ENCODE measurements at places on chromosomes 16 and 17.
A peak's percentile ranks its signal among the peaks of the same experiment; 100 is the strongest.

- DNase-seq, result peak; percentile 56
Observed at GRCh38 chr17:57541472-57542394, 203.4 kb downstream of the CCDC182 start.

DNA sequence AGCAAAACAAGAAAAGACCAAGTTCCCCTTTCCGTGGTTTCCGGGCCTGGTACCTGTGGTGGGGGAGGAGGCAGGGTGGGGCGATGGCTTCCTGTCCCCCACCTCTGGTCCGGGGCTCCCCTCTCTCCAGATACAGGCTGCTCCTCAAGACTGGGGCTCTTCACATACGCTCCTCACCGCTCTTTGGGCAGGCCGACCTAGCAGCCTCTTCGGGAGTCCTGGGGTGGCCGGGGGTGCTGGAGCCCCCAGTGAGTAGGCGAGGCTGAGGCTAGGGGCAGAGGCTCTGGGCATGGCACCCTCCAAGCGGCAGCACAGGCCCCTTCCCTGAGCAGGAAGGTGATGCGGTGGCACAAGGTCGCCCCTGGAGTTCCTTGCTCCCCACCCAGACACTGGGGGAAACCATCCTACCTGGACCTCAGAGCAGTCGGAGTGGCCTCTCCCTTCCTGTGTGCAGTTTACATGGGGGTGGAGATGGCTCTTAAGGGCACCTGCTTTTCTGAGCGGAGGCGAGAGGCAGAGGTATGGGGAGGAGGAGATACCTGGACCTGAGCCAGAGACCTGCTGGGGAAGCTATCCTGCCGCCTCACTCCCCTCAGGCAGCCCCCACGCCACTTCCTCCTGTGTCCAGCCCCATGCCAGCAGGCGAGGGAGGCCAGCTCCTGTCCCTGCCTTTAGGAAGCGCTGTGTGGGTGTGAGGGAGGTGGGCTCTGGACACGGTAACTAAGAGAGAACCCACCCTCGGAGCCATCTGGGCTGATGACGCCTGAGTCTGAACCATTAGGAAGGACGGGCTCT lies 891 bp downstream of the CORO1A start:
- no peak for DNase-seq

DNA sequence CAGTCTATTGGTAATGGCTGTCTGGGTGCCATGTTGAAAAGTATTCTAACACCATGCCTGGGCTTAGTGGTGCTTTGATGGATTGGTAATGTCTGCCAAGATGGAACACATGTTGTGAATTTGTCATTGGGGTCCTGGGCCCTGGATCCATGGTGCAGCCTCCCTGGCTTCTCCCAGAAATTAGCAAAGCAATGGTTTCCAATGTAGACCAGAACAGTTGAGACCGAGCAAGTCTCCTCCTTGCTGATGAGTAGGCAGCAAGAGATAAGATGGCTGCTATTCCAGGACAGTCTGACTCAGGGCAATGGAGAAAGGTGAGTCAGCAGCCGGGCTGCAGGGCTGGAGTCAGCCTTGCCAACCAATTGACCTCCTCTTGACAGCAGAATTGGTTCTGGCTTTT lies 30.8 kb downstream of the GPR139 start:
- DNase-seq, result peak; percentile 1

GRCh38 chr16:51034481-51035109 lies 116.5 kb downstream of the SALL1 start:
- DNase-seq, result no peak

- DNase-seq, result no peak
Observed at GRCh38 chr16:86145669-86146068, 246.7 kb downstream of the IRF8 start.

- DNase-seq, result no peak
Observed at GRCh38 chr16:4505356-4506147, 29.4 kb downstream of the HMOX2 start.

GRCh38 chr16:70701036-70701435 lies 15.2 kb upstream of the MTSS2 start:
- no peak for DNase-seq

DNA sequence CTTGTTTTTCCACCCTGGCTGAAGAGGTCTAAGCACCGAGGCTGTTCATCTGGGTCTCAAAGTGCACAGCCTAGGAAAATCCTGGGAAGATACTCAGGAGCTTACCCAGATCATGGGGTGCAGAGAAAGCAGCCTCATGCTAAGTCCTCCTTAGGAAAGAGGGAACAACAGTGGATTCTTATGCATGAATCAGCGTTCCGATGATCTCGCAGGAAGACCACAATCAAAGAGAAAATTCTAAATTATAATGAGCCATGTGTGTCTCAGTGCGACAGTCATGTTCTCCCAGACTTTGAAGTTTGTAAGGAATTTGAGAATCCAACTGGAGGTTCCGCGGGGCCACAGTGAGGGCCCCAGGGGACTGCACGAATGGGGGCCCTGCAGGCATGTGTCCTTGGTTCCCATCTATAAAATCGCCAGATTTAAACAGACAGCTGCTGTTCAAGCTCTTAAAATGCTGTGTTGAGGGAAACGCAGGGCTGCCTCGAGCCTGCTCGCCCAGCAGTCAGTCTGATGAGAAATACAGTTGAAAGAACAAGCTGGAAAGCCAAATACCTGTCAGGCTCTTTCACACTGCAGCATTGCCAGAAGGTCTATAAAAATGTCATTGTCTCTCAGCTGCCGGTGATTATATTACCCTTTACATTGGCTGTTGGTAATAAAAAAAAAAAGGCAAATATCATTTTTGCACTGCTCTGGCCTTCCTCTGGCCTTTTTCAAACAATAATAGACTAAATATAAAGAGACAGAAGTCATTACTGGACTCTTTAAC lies 152.1 kb downstream of the PMP22 start:
- DNase-seq, result peak; percentile 32

GRCh38 chr16:83143788-83144187 lies 517.0 kb downstream of the CDH13 start:
- DNase-seq, result peak; percentile 5

DNA sequence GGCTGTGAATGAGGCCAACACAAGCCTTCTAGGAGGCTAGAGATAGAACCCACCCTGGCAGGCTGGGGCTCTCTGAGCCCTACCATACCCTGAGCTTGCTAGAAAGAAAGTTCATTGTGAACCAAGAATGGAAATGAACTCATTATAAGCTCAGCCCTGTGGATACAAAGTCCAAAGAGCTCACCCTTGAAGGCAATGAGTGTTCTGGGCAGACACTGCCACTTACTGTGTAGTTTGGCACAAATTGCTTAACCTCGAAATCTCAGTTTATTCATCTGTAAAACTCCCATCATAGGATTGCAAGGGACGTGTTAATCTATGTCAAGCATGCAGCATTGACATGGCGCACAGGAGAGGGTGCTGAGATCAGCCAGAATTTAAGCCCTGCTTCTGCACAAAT lies 5.5 kb downstream of the KDM8 start:
- DNase-seq, result no peak

GRCh38 chr17:16463358-16464302 lies 28.4 kb downstream of the LRRC75A start:
- peak; percentile 76 for DNase-seq

DNA sequence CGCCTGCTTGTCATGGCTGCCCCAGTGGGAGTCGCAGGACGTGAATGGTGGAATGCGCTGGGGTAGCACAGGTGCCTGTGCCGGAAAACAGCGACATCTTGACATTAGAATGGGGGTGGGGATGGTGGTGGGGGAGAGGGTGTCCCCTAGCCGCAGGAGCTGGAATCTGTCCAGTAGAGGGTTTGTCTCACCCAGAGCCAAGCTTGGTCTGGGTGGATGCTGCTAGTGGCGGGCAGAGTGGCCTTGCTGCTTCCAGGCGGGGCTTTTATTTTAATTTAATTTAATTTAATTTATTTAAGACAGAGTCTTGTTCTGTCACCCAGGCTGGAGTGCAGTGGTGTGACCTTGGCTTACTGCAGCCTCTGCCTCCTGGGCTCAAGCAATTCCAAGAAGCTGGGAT lies 7.7 kb downstream of the BAIAP2 start:
- DNase-seq, result no peak

GRCh38 chr16:88047462-88047861 lies 96.2 kb downstream of the BANP start:
- DNase-seq, result no peak

DNA sequence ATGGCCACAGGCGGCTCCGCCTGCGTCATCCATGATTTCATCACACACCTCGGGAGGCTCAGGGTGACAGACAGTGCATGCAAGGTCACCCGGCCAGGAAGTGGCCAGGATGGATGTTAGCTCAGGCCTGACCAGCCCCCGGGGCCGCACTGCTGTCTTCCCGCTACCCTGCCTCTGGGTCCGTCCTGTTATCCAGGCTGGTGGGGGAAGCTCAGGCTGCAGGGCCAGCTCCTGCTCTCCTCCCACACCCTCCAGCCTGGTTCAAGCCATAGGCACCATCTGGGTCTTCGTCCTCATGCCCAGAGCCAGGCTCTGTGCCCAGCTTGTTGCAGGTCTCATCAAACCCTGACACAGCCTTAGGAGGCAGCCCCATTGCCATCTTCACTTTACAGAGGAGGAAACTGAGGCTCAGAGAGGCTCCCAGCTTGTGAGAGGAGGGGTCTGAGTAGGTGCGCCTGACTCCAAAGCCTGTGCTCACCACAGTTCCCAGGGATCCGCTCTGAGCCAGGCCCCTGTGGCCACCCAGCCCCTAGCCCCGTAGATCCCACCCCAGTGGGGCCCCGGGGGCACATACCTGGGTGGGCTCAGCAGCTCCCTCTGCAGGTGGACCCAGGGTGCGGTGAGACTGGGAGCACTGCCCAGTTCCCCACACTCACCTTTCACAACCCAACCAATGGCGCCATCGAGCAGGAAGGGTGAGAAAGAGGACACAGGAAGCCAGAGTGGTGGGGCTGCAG lies 412 bp upstream of the ADGRG3 start:
- DNase-seq, result peak; percentile 37
